ENCODE measurements at places on chromosomes 2 and 18. TPM values are rescaled to one million over a fixed set of nuclear protein-coding genes. Genes with fewer than 3 reads are reported as not detected.

C18orf54 gene
- polyA plus RNA-seq: 0.68 TPM

ANKRD62 gene
- polyA plus RNA-seq: not detected

FBLN7 gene
- 4.4 TPM for polyA plus RNA-seq

CRIM1 gene
- 228 TPM for polyA plus RNA-seq

GRCh38 chr18:58861353-58861752 is 3.3 kb upstream of the ZNF532 start:
- no peak overlapping the region for H3K27ac ChIP-seq
- H3K4me3 ChIP-seq: no peak overlapping the region
- DNase-seq: no peak
- no peaks in the 10 kb centered on the region for H3K27me3 ChIP-seq
- peaks cover 33% of the 10 kb centered on the region for H3K4me1 ChIP-seq

GRCh38 chr2:205511221-205511620 is 171.1 kb upstream of the NRP2 start:
- no peaks in the 10 kb centered on the region for H3K4me1 ChIP-seq
- no peaks in the 10 kb centered on the region for H3K36me3 ChIP-seq
- no peak for DNase-seq
- H3K4me3 ChIP-seq: no peak overlapping the region

GRCh38 chr18:51637881-51638280 is 440.4 kb upstream of the MEX3C start:
- H3K36me3 ChIP-seq: no peaks in the 10 kb centered on the region
- H3K27ac ChIP-seq: no peak overlapping the region
- no peak overlapping the region for H3K4me3 ChIP-seq
- DNase-seq: no peak

GRCh38 chr2:50004667-50005066 is 850.4 kb upstream of the FSHR start:
- no peaks in the 10 kb centered on the region for H3K36me3 ChIP-seq
- H3K27me3 ChIP-seq: no peaks in the 10 kb centered on the region
- H3K4me1 ChIP-seq: no peaks in the 10 kb centered on the region
- no peak for DNase-seq
- no peak overlapping the region for H3K27ac ChIP-seq
- no peak overlapping the region for H3K4me3 ChIP-seq

Measured in SK-N-SH (cell line).